ENCODE measurements at places on chromosomes 16 and 17.

- DNase-seq, result no peak
These were observed 40.0 kb downstream of the RPH3AL start for GRCh38 chr17:312476-313148.

DNA sequence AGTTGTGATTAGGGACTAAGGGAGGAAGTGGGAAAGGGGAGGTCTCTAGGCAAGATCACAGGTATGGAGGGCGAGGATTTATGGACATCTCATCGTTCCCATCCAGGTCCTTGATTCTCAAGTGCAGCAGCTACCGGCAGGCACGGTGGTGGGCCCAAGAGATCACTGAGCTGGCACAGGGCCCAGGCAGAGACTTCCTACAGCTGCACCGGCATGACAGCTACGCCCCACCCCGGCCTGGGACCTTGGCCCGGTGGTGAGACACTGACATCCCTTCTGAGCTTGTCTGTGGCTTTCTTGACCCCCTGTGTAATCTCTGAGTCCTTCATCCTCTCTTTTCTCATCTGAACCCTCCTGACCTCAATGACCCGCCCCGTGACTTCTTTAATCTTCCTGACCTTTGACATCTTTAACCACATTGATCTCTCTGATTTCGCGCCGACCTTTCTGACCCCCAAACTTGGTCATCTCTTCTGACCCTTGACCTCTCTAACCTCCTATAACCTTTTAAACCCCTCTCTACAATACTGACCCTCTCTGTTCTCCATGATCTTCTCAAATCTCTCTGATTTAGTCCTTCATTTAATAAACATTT, 3.8 kb downstream of the PLD2 start:
- DNase-seq, result no peak

DNA sequence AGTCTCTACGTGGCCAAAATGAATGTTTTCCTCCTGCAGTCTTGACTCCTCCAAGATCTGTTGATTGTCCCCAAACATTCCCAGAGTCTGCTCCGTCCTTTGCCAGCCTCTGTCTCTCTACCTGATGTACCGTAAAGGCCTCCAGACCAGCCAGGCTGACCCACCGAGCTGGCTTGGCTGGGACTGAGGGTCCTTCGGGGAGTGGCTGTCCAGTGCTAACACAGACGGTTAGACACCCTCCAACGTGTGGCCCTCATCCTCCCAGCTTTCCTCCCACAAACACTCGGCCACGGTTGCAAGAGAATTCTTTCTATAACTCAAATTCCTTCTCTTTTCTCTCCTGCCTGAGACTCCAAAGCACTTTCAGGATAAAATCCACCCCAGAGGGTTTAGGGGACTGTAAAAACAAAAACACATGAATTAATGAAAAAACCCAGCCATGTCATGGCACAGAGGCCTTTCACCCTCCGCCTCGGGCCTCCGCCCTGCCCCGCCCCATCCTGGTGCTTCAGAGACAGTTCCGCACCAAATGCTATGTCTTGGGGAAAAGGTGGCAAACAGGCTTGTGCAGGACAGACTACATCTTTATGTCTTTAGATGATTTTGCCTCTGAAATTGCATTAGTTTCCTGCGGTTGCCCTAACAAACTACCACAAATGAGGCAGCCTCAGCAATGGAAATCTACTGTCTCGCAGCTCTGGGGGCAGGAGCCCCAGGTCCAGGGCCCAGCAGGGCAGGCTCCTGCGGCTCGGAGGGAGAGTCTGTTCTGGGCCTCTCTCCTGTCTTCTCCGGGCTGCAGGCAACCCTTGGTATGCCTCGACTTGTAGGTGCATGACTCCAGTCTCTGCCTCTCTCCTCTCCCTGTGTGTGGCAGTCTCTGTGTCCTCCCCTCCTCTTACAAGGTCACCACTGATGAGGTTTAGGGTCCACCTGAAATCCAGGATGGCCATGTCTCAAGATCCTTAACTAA, 72.5 kb upstream of the CBX4 start:
- no peak for DNase-seq

DNA sequence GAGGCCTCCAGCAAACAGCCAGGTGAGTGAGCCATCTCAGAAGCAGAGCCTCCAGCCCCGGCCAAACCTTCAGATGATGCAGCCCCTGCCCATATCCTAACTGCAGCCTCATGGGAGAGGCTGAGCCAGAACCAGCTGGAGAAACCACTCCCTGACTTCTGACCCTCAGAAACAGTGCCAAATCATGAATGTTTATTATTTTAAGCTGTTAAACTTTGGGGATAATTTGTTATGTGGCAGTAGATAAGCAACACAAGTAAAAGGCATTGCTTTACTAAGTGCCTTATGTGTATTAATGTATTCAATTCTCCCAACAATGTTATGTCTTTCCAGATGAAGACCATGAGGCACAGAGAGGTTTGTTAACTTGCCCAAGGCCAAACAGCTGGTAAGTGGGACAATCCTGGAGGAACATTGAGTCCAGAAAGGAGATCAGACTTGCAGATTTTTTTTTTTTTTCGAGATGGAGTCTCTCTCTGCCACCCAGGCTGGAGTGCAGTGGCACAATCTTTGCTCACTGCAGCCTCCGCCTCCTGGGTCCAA, 59.6 kb downstream of the SOCS1 start:
- no peak for DNase-seq

GRCh38 chr17:83084621-83085056, 5.2 kb downstream of the METRNL start:
- DNase-seq, result no peak

- DNase-seq, result no peak
These were observed 6.0 kb downstream of the RNF157 start for GRCh38 chr17:76234354-76234679.

- DNase-seq, result no peak
These were observed 1.9 kb upstream of the HOXB5 start for GRCh38 chr17:48595278-48595999.

GRCh38 chr17:8621585-8621984, 8.9 kb downstream of the MYH10 start:
- peak; percentile 23 for DNase-seq

GRCh38 chr17:60356940-60357339, 35.0 kb downstream of the USP32 start:
- no peak for DNase-seq

- DNase-seq, result no peak
These were observed 2.5 kb downstream of the ITGAX start for GRCh38 chr16:31357324-31358109.

DNA sequence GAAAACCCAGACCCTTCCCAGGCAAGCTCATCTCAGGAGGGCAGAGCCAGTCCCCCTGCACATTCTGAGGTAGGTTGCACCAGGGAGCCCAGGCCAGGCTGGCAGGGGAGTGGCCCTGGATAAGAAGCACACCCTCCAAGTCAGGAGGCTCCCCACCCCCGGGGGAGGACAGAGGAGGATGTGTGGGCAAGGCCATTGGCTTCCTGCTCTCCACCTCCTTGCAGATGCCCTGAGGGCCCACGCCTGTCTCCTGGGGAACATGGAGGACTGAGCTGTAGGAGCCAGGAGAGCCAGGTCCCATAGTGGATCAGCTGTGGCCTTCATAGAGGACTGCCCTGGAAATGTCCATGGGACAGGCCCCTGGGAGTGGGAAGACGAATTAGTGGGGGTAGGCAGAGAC, 126.7 kb downstream of the IRF8 start:
- DNase-seq, result no peak

- DNase-seq, result no peak
These were observed 508.3 kb downstream of the NPIPA7 start for GRCh38 chr16:16887193-16887592.

DNA sequence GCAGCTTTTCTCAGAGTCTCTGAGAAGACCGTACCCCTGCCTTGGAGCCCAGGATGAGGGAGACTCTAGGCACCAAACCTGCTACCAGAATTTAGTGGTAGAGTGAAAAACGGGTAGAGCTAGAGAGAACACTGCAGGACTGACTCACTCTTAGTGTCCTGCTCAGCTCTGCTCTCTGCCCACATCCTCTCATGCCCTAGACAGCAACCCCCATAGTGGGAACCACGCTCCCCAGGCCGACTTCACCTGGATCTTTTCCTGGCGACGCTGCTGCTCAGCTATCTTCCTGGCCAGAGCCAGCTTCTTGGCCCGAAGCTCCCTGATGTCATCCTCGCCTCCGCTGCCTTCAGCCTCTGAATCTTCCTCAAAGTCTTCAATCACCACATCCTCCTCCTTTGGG, 26.7 kb downstream of the HIC1 start:
- DNase-seq, result no peak

DNA sequence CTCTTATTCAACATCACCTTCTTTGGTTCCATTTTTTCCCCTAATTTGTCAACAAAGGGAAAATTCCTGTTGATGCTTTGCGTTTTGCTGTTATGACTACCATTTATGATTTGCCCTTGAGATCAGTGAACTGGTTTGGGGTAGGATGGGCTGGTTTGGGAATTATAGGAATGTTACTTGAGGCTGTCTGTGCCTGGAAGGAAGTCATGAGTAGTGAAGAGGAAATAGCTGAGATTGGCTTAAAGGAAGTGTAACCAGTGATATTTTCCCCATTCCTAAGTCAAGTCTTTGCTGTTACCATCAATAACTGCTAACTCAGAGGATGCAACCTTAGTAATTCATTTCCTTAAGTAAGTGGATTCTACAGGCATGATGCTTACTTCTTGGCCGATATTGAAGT, 179.2 kb downstream of the MAP2K6 start:
- no peak for DNase-seq

- DNase-seq, result no peak
These were observed 298.6 kb upstream of the PMFBP1 start for GRCh38 chr16:72470541-72470940.

DNA sequence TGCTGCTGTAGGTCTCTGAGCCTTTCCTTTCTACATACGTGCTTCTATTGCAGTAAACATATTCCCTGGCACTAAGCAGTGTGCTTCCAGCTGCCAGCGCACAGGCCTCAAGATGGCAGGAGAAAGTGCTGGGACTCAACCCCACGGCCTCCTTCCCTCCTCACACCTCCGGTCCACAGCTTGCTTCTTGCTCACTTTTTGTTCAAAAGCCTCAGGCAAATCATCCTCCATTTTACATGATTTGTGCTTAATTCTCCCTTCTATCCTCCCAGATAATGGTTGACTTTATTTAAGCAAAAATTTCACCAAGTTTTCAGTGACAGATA, 5.4 kb downstream of the CDK5R1 start:
- DNase-seq, result no peak

DNA sequence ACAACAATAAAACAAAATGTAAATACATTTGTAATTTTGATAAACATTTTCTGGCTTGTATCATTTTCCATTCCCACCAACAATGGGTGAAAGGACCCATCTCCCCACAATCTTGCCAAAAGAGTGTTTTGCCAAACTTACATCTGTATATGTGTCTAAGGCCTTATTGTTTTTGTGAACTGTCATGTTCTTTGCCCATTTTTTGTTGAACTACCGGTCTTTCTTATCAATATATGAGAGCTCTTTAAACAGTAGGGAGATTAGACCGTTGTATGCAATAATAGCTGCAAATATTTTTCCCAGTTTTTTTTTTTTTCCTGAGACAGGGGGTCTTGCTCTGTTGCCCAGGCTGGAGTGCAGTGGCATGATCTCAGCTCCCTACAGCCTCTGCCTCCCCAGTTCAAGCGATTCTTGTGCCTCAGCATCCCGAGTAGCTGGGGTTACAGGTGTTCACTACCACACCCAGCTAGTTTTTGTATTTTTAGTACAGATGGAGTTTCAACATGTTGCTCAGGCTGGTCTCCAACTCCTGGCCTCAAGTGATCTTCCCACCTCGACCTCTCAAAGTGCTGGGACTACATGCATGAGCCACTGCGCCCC, 9.6 kb upstream of the STX4 start:
- DNase-seq, result no peak

GRCh38 chr16:25018972-25019617, 3.9 kb upstream of the ARHGAP17 start:
- DNase-seq, result no peak

- DNase-seq, result no peak
These were observed 200.6 kb downstream of the CBLN1 start for GRCh38 chr16:49081086-49081485.

DNA sequence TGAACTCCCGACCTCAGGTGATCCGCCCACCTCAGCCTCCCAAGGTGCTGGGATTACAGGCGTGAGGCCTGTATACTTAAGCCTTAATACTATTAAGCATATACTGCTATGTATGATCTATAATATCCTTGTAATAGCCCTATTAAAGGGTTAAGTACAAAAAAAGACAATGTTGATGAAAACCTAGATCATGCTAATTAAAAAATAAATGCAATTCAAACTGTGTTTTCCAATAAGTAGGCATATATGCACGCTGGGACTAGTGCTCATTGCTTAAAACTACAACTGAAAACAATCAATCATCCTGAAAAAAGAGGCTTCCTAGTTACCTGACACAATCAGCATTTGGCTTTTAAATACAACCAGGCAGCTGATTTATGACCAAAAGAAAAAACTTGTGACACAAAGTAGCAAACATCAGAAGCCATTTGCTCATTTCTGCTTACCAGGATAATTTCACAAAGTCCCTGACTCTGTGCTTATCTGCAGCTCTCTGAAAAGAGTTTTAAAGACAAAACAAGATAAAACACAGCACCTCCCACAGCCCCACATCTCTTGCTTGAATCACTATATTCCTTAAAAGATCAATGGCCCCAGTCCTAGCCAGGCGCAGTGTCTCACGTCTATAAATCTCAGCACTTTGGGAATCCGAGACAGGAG, 11.1 kb downstream of the ZNF385C start:
- no peak for DNase-seq

- no peak for DNase-seq
These were observed 32.4 kb downstream of the MXRA7 start for GRCh38 chr17:76678330-76678729.

DNA sequence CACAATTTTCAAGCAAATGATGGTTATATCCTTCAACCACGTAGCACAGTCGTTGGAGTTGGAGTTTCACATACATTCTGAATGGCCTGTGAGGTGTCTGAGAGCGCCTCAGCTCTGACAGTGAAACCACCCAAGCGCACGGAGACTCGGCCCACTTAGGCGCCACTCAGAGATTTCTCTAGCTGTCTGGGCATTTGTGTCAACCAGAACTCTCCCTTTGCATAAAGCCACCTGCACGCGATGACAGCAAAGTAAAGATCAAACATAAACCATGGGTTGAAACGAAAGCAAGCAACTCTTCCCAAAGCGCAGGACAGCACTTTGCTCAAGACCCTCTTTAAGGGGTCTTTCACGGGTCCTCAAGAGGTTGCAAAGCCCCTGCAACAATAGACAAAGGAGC, 533 bp downstream of the SLC6A4 start:
- DNase-seq, result peak; percentile 10

DNA sequence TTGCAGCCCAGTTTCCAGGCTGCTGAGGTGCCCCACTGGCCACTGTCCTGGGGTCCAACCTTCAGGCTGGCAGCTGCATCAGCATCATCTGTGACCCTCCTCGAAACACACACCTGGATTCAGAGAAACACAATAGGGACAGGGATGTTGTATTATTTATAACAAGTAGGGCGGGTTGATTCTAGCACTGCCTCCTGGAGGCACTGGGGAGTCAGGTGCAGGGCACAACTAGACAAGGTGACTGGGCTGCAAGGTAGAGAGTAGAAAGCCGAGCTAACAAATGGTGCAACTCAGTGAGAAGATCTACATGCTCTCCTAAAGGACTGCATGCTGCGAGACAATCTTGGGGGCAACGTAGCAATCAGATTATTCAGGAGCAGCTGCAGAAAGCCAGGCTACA, 317.3 kb downstream of the SLC39A11 start:
- DNase-seq, result no peak

GRCh38 chr16:83807710-83808572, at the start of gene HSBP1:
TSS of gene HSBP1 (plus strand) at chr16:83807978. CDS start at chr16:83808077, 99 bp downstream.
- peak; percentile 91 for DNase-seq
